PC-9 (cell line): ENCODE measurements at places on chromosomes 16 and 17. TPM values are rescaled to one million over a fixed set of nuclear protein-coding genes. Genes with fewer than 3 reads are reported as not detected.

DNA sequence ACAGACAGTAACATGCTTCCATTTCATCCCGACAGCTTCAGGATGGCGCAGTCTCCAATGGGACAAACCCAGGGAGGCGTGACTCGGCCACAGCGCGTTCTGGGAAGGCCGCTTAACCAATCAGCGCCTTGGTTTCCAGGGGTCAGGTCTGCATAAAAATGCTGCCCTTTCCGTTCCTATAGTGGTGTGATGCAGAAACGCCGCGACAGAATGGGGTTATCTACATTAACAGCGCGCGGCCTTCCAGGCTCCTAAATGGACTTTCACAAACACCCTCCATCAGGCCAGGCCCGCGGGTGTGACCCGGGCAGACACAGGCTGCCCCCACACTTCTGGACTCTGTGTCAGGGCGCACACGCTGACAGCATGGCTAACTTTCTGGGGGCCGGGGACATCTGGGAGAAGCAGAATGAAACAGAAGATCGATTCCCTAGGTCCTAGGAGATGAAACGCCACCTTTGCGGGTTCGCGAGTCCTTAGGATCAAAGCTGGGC lies 792 bp downstream of the TMEM231 start:
- H3K4me1 ChIP-seq: peaks cover 30% of the 10 kb centered on the region
- peak overlapping the region; percentile 58 for H3K27ac ChIP-seq
- peak; percentile 82 for DNase-seq
- peak overlapping the region; percentile 100 for H3K4me3 ChIP-seq
- no peaks in the 10 kb centered on the region for H3K36me3 ChIP-seq

DNA sequence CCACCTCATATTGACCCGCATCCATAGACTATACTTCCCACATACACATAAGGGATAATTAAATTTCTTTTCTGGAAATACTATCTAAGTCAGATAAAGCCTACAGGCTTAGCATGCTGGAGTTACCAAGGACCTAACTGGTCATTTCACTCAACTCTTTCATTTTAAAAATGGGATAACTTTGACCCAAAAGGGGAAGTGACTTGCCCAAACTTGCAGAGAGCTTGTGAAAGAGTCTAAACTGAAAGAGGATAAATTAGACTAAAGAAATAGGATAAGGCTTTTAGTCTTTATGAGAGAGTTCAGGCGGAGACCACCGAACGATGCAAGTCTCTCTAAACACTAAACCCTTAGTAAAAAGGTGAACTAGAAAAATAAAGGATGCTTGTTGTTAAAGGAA lies 3.9 kb upstream of the KRT33A start:
- H3K27me3 ChIP-seq: no peaks in the 10 kb centered on the region
- H3K4me3 ChIP-seq: no peak overlapping the region
- H3K4me1 ChIP-seq: peaks cover 16% of the 10 kb centered on the region
- no peak for DNase-seq

DNA sequence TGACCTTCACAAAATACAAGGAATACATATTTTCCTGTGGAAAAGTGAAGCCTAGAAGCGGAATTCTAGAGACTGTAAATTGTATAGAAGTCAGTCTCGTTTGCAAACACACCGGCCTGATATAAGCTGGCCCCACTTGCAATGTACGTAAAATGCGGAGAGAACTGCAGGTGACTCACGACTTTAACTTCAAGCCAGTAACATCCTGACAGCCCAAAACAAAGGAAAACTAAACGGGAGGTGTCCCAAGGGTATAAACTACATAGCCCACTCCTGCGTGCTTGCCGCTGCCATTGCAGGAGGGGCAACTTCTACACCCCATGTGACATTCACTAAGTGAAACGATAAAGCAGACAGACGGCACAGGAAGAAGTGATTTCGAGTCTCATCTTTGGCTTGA lies 101.6 kb downstream of the CYTH1 start:
- peaks cover 24% of the 10 kb centered on the region for H3K4me1 ChIP-seq
- H3K27ac ChIP-seq: peak overlapping the region; percentile 84; the same call in 1 of the 2 replicates
- no peaks in the 10 kb centered on the region for H3K36me3 ChIP-seq

GRCh38 chr16:66083171-66083570 lies 283.3 kb upstream of the CDH5 start:
- DNase-seq: no peak
- 0 out of 2 replicates have a peak, but pooled peaks cover 2% of the 10 kb centered on the region for H3K27me3 ChIP-seq
- 0 out of 2 replicates have a peak, but pooled peaks cover 4% of the 10 kb centered on the region for H3K4me1 ChIP-seq
- H3K4me3 ChIP-seq: no peak overlapping the region

DNA sequence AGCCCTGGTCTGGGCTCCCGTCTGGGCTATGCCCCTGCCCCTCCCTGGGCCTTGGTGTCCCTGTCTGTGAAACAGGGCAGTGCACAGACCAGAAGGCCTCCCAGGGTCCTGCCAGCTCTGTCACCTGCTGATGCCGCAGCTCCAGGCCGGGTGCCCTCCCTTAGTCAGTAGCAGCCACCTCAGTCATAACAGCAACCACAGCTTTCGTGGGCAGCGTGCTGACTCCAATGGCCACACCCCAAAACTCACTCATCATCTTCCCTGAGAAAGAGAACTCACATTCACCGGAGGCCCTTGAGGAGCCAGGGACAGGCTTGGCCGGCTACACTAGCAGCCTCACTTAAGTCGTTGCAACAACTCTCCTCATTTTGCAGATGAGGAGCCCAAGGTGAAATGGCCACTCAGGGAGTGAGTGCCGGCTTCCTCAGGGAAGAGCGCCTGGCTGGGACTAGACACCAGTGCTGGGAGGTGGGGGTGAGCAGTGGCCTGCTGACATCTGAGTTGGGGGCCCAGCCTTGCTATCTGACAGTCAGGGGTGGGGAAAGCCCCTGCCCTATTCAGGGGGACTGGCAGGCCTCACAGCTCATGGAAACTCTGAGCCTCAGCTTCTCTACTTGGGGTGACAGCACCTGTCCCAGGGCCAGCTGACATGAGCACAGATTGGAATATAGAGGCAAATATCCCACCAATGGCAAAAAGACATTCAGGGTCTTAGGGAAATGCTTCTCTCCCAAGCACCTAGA lies 22.6 kb downstream of the SLC5A10 start:
- peaks cover 12% of the 10 kb centered on the region for H3K4me1 ChIP-seq
- no peak overlapping the region for H3K4me3 ChIP-seq
- peaks cover 11% of the 10 kb centered on the region; the same call in 1 of the 2 replicates for H3K36me3 ChIP-seq
- DNase-seq: no peak
- no peak overlapping the region for H3K27ac ChIP-seq
- no peaks in the 10 kb centered on the region for H3K27me3 ChIP-seq

GRCh38 chr16:79810449-79811189 lies 210.1 kb upstream of the MAF start:
- H3K4me3 ChIP-seq: no peak overlapping the region
- H3K27ac ChIP-seq: no peak overlapping the region
- H3K27me3 ChIP-seq: peaks cover 36% of the 10 kb centered on the region
- H3K36me3 ChIP-seq: no peaks in the 10 kb centered on the region

DNA sequence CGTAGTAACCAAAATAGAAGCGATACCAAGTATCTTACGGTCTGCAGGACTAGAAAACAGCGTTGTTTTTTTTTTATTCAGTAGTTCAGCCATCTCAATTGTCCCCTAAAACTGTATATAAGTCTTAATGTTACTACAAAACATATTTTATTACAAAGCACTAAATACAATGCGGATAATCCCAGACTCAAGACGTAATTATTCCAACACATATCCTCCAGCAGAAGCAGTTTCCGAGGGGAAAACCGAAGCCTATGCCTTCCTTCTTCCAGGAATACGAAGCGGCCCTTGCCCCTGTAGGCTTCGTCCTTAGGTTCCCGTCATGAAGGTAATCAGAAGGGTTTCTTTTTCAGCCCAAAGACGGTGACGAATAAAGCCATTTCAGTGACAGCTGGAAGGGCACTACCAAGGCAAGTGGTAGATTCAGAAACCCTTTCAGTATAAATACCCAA lies 2.3 kb downstream of the TMEM107 start:
- peak overlapping the region; percentile 93 for H3K27ac ChIP-seq
- no peak for DNase-seq
- peak overlapping the region; percentile 63 for H3K4me3 ChIP-seq
- H3K36me3 ChIP-seq: no peaks in the 10 kb centered on the region
- 0 out of 2 replicates have a peak, but pooled peaks cover 7% of the 10 kb centered on the region for H3K4me1 ChIP-seq

The UMOD gene
- not detected in 2 replicates for total RNA-seq

The TMC7 gene
- 4.3 and 4.4 TPM in 2 replicates for total RNA-seq
